ENCODE measurements at places on chromosomes 4 and X.

- no peak for DNase-seq
Observed at GRCh38 chr4:83418211-83418610, 37.4 kb downstream of the HELQ start.

- no peak for DNase-seq
Observed at GRCh38 chrX:43998374-43998773, 25.2 kb upstream of the NDP start.

- no peak for DNase-seq
Observed at GRCh38 chrX:40030205-40030604, 67.6 kb downstream of the BCOR start.

GRCh38 chr4:83320548-83320947 lies 14.1 kb downstream of the HPSE start:
- no peak for DNase-seq

GRCh38 chr4:113148925-113149324 lies 99.5 kb downstream of the ANK2 start:
- DNase-seq, result no peak

DNA sequence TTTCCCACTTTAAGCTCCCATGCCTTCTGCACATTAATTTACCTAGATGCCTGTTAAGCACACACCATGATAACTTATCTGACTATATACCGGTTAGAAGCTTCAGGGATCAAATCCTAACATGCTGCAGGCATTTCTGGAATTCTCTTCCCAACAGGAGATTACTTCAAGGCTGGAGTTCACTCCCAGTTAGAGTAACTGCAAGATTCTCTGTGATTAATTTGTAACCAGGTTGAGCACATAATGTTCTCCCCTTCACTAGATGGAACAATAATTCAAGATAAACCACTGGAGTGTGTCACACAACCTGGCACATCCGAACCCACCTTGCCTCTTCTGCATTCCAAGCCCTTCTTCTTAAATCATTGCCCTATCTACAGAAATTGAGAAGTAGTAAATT lies 11.8 kb upstream of the UGT2A3 start:
- DNase-seq, result no peak

DNA sequence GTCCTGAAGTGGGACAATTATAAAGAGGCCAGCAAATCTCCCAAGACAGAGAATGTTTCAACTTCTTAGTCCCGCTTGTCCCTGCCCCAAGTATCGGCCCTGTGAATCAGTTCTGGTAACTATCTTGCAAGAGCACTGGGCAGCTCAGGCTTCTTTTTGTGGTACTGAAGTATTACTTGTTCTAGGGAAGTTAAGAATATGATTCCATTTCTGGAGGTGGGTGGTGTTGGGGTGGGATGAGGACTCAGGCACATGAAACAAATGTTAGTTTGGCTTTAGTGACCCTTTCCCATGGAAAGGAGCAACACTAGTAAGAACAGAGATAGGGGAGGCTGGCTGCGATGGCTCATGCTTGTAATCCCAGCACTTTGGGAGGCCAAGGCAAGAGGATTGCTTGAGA lies 28.9 kb downstream of the HOPX start:
- DNase-seq, result no peak

DNA sequence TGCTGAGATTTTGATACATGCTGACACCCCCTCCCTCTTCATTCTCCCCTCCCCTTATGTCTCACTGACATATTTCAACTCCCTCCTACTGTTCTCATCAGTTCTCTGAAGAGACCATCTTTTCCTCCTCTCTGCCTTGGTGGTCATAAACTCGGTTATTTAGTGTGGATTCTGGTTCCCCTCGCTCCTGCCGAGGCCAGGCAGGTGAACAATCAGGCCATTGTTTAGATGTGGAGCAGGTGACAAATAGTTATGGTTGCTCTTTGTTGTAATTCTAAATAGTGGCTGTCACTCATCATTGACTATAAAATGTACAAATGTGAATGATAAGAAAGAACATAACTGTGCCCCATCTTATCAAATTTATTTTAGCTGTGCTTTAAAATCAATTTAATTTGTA lies 324.6 kb downstream of the BCOR start:
- DNase-seq, result no peak

GRCh38 chrX:136711147-136711546 lies 63.2 kb downstream of the CD40LG start:
- no peak for DNase-seq

DNA sequence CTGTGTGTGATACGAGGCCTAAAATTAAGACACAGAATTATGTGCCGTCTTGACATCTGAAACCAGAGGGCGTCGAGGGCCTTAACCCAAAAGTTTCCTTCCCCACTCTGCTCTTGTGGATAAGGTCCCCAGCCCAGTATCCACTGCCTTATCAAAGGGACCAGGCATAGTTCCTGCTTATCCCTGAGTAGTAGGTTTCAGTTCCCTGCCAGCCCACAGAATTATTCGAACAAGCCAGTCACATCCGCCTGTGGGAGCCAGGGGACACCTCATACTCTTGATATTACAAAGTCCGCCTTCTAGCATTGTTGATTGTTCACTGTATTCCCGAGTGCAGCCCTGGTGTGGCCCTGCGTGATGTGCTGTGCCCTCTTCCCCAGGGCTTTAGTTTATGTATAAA lies 5.4 kb upstream of the MMRN1 start:
- DNase-seq, result no peak
